ENCODE measurements at places on chromosomes 5 and 9. TPM values are rescaled to one million over a fixed set of nuclear protein-coding genes. Genes with fewer than 3 reads are reported as not detected.

The MSX2 gene
- total RNA-seq = 0.30 TPM

The PCDHGB2 gene
- 0.55 TPM for total RNA-seq

The PCDHB13 gene
- total RNA-seq = 0.11 TPM

The GFI1B gene
- not detected for total RNA-seq

The DNM1 gene
- 2.2 TPM for total RNA-seq

The TAF11L14 gene
- not detected for total RNA-seq

The NOTCH1 gene
- 43.0 TPM for total RNA-seq

The ZNF879 gene
- total RNA-seq = 16.3 TPM

The ENTREP1 gene
- not detected for total RNA-seq

All from CD4-positive, alpha-beta memory T cell (primary cell).